ENCODE measurements at places on chromosomes 2 and 18.

DNA sequence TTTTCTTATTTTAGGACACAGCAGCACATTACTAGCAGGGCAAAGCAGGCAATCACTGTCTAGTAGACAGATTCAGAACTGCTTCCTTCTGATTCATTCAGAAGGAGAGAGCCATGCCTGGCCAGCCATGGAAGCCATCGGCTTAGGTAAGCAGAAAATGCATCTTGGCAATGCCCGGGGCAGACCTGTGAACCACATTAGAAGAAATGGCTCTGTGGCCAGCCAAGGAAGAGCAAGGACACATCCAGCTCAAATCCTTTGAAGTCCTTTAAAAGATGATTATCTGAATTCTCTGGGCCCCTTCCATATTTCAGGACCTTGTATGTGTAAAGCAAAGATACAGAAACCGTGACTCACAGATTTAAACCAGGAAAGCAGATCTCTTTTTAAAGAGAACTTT, 227.4 kb downstream of the PID1 start:
- no peak for DNase-seq

GRCh38 chr2:75892490-75892889, 181.8 kb upstream of the GCFC2 start:
- DNase-seq: no peak

- DNase-seq: no peak
Measured at GRCh38 chr18:50633992-50634391, 74.1 kb downstream of the MAPK4 start.

GRCh38 chr2:198975779-198976178, 482.0 kb downstream of the SATB2 start:
- DNase-seq: no peak

GRCh38 chr2:71610671-71611070, 157.3 kb downstream of the DYSF start:
- no peak for DNase-seq

GRCh38 chr2:178265851-178266250, 71.5 kb downstream of the OSBPL6 start:
- DNase-seq: no peak

DNA sequence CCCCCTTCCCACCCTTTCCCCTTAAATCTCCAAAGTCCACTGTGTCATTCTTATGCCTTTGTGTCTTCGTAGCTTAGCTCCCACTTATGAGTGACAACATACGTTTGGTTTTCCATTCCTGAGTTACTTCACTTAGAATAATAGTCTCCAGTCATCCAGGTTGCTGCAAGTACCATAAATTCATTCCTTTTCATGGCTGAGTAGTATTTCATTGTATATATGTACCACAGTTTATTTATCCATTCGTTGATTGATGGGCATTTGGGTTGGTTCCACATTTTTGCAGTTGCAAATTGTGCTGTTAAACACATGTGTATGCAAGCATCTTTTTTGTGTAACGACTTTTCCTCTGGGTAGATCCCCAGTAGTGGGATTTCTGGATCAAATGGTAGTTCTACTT, 14.5 kb upstream of the ZNF638 start:
- no peak for DNase-seq

GRCh38 chr18:79459946-79460480, 64.3 kb downstream of the NFATC1 start:
- no peak for DNase-seq

DNA sequence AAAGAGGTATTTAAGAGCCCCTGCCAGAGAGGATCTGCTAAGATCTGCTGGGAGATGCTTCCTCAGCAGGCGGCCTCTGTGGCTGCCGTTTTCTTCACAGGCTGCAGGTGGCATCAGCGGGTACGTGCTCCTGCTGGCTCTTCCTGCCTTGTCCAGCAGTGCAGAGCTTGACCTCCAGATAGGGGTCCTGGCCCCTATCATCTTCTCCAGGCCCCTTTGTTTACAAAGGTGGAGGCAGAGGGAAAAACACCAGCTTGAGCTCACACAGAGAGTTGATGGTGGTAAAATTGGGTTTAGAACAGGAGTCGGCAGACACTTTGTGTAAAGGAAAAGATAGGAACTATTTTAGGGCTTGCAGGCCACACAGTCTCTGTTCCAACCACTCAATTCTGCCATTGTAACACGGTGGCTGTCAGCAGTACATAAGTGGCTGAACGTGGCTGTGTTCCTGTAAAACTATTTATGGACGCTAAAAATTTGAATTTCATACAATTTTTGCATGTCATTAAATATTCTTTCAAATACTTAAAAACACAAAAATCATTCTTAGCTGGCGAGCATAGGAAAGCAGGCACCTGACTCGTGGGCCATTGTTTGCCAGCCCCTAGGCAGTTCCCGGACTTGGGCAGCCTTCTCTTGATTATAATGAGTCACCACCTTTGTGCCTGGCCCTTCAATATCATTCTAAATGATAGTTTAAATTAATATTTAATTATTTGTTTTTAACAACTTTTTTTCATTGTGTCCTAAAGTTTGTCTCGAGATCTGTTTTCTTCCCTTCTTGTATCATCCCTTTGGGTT, 98.2 kb upstream of the B3GNT7 start:
- DNase-seq: no peak

DNA sequence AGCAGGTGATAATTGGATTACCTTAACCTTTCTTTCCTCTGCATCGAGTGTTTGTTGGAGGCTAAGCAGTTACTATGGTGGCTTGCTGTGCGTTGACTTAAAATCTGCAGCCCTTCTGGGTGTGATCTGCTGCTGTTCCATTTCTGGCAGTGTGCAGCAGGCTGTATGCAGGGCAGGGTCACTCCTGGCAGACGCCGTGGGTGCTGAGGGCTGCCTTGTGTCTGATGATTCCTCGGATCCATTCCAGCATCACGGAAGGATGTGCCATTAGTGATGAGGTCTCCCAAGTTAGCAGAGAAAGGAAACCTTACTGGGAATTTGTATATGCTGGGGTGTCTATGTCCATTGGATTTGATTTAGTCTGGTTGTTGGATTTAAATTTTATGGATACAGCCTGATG, 310.8 kb downstream of the AGAP1 start:
- no peak for DNase-seq

- no peak for DNase-seq
Measured at GRCh38 chr2:235165631-235166030, 213.8 kb downstream of the SH3BP4 start.

DNA sequence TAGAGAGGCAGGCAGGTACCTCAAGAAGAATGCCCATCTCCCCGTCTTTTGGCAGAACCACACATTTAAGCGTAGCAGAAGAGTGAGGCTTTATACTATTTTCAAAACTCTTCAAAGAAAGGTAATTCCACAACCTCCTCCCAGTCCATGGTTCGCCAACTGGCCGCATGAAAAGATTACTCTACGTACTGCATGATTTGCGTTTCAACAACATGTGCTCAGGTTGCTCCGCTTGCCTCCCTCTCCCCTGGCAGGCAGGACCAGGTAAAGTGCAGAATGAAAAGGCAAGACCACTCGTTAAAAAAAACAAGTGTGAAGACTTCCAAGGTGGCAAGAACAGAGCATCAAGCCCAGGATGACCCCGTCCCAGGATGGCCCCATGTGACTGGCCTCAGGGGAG, 143.7 kb downstream of the SP3 start:
- no peak for DNase-seq

DNA sequence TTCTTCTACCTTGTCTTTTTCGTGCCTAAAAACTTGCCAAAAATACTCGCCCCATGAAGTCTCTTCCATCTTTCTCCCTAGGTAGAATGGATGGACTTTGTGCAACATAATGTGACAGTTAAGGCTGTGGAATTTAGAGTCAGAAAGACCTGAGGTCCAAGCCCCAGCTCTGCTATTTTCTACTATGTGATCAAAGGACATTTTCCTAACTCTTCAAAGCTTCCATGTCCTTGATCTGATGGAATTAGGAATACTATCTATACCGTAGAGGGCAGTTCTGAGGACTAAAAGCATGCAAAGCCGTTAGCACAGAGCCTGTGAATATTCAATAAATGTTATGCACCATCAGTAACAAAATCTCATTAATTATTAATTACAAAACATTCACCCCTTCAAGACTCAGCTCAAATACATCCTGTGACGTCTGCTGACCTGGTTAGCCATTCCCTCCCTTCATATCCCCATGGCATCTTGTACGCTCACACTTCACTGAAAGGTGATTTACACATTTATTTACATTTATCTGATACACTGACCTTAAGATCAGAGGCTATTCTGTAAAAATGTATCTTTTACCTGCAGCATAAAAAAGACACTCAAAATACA, 15.1 kb downstream of the IWS1 start:
- DNase-seq: no peak

- DNase-seq: no peak
Measured at GRCh38 chr18:54713386-54713785, 114.9 kb upstream of the RAB27B start.

GRCh38 chr2:235963853-235964577, 204.2 kb downstream of the GBX2 start:
- DNase-seq: no peak

Data from NCI-H774 (cell line).